ENCODE measurements at places on chromosomes 16 and 17.

GRCh38 chr17:19460700-19461099 is 49.7 kb downstream of the RNF112 start:
- DNase-seq, result no peak

DNA sequence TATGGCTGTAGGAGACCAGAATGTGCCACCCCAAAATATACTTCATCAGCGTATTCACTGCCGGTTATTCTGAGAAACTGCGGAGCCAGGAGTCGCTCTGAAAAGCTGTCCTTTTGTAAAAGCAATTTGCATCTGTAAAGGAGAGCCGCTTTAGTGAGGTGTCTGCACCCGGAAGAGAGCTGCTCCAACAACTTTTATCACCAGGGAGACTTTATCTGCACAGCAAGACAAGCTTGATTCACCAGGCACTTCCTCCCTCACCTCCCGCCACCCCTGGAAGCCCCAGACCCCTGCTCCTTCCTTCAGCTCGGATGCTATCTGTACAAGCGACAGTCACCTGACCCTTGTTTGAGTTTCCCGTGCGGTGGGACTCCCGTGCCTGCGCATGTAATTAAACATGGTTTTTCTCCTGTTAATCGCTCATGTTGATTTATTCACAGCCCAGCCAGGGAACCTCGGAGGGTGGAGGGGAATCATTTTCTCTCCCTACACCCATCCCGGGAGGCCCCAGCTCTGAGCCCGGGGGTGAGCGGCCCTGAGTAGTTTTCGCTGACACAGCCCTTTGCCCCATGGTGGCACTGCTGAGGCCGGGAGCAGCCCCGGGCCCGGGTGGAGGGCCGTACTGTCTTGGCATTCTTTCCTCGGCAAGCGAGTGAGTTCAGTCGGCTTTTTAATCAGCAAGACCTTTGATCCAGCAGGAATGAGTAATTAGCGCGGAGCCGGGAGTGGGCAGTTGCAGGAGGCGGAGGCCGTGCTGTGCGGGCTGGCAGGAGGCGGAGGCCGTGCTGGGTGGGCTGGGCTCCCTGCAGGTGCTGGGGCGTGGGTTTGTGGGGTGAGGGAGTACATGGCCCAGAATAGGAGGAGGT is 222.7 kb upstream of the CIBAR2 start:
- DNase-seq, result peak; percentile 30

GRCh38 chr16:66295213-66295612 is 71.3 kb upstream of the CDH5 start:
- no peak for DNase-seq

GRCh38 chr17:32486701-32487472 is at the start of gene CDK5R1:
TSS of gene CDK5R1 (plus strand) at chr17:32486993. CDS start at chr17:32487621, 628 bp downstream.
- peak; percentile 69 for DNase-seq

DNA sequence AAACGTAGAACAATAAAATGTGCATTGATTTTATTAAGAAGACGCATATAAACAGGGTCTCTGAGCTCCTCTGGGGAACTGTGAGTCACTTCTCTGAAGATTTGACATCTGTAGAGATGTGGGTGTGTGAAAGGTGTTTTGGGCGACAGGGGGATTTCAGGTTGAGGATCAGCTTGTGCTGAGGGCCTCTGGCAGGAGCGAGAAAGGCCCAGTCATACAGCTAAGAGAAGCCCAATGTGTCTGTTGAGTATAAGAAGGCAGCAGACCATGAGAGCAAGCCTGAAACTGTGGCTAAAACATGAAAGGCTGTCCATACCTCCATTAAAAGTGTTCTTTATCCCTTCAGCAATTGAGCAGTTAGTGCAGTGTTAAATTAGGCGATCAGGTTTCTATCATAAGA is 406.5 kb upstream of the MON1B start:
- DNase-seq, result no peak

DNA sequence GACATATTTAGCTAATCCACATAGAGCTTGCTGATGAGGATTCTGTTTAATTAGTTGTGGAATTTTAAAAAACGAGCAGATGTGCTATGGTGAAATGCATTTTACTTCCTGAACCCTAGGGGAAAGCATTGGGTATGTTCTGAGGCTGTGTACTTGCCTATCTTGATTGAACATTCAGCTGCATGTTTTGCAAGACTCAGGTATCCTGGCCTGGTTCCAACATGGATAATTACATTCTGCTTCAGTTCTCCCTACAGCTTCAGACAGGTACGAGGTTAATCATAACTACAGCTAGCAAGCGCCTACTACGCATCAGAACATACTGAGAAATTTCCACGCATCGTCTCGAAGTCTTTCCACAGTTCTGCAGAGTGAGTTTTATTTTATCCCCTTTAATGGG is 77.0 kb downstream of the HS3ST2 start:
- DNase-seq, result no peak

DNA sequence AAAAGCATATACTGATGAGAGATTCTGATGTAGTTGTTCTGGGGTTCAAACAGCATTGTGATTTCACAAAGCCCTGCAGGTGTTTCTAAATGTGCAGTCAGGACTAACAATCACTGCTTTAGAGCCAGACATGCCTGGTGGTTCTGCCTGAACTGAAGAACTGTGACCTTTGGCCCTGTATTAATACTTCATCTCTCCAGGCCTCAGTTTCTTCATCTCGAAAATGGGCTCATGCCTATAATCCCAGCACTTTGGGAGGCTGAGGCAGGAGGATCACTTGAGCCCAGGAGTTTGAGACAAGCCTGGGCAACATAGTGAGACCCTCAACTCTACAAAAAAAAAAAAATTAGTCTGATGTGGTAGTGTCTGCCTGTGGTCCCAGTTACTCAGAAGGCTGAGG is 3.9 kb downstream of the DNAI2 start:
- no peak for DNase-seq

DNA sequence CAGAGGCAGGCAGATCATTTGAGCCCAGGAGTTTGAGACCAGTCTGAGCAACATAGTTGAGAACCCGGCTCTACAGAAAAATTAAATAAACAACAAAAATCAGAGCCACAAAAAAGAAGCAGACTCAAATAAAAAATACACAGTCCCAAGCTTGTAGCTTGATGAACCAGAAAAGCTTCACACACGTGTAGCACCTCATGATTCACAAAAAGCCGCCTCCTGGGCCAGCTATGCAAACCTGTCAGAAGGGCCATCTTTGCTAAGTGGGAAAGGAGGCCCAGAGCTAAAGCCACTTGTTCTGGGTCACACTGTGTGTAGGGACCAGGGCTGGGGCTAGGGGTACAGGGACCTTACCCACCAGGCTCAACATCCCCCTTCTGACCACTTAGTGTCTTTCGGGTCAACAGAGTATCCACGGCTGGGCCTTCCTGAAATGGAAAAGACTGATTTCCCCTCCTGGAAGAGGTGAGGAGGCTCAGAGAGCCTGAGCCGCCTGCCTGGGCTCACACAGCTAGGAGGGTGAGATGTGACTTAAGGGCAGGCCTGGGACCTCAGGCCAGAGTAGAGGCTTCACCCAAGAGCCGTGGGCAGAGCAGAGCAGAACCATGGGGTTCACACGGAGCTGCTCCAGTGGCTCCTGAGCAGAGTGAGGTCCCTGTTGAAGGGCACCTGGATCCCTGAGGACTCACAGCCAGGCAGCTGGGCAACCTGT is 269.6 kb downstream of the PARN start:
- no peak for DNase-seq

DNA sequence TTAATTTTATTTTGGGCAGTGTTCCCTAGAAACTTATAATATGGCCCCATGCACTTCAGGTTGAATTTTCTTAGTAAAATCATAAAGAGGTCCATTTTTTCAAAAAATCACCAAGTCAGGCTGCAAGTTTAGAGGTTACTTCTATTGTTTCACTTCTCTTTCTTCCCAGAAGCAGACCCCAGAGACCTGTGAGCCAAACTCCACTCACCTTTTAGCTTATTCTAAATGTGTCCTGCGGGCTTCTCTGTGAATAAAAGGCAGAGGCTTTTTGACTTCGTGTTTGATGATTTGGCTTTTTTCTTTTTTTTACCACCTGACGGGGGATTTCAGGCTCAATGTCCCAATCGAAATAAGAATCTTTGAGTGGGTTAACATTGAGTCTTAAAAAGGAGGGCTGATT is 7.4 kb downstream of the PRKCB start:
- DNase-seq, result no peak

Data from CD4-positive, alpha-beta T cell treated with Interleukin-6 at 100 ng/mL for 8 hours (primary cell).